ENCODE measurements at places on chromosomes 1 and 21.

- peak; percentile 42 for DNase-seq
Measured at GRCh38 chr1:97640677-97641076, 280.2 kb downstream of the DPYD start.

DNA sequence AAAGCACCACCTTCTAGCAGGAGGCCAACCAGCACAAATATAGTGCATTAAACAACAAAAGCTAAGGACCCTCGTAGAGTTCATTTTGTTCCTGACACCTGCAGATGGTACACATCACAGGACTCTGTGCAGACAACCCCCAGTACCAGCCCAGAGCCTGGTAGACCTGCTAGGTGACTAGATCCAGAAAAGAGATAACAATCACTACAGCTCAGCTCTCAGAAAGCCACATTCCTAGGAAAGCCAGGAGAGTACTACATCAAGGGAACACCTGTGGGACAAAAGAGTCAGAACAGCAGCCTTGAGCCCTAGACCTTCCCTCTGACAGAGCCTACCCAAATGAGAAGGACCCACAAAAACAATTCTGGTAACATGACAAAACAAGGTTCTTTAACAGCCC, 344.7 kb upstream of the PTBP2 start:
- DNase-seq, result no peak

- DNase-seq, result peak; percentile 78
Measured at GRCh38 chr1:153962088-153963029, 978 bp downstream of the SLC39A1 start.

GRCh38 chr1:101945884-101946283, 50.8 kb downstream of the OLFM3 start:
- peak; percentile 4 for DNase-seq

GRCh38 chr1:159088546-159089183, 12.1 kb upstream of the AIM2 start:
- DNase-seq, result no peak

DNA sequence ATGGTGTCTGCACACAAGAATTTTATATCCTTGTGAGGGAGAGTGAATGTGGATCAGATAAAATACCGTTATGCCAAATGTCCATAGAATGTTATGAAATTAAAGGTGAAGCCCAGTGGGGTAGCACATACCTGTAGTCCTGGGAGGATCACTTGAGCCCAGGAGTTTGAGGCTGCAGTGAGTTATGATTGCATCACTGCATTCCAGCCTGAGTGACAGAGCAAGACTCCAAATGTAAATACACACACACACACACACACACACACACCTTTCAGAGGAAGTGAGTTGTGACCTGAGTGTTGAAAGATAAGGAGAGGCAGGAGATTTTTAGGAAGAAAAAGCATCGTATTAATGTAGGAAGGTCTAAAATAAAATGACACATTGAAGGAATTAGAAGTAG, 28.1 kb upstream of the ZYG11A start:
- peak; percentile 21 for DNase-seq

DNA sequence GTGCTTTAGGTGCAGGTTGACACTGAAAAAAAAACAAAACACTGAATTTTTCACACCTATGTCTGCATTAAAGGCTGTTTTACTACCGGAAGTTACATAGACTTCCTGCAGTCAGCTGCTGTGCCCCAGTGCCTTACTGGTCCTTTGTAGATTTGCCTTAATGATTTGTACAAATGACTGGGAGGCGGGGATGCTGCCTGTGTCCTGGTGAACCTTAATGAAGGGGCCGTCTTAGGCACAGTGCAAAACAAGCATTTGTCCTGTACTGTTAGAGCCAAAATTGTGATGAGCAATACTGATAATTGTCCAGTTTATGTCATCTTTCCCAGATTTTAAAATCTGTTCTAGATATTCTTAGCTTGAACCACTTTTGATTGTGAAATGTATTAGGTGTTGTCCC, 90.9 kb upstream of the PGD start:
- no peak for DNase-seq

DNA sequence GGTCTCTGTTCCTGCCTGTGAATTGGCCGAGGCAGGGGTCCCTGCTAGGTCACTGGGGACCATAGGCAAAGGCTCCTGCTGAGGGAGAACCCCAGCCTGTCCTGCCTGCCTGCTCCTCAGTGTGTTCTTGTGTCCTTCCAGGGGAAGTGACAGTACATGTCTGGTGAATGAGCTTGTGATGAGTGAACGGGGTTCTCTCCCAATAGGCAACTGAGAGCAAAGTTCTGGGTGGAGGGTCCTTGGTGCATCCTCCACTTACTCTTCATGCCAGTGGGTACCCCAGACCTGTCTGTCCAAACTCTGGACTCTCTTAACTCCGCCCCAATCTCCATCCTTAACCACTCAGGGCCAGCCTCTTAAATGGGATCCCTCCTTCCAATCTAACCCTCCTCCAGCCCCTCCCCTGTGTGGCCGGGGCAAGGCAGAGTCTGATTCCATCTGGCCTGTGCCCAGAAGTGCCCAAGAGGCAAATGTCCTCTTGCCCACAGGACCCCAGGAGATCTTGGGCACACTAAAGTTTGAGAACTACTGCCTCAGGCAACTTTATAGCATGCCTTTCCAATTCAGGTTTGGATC, 2.0 kb downstream of the XKR8 start:
- peak; percentile 52 for DNase-seq

DNA sequence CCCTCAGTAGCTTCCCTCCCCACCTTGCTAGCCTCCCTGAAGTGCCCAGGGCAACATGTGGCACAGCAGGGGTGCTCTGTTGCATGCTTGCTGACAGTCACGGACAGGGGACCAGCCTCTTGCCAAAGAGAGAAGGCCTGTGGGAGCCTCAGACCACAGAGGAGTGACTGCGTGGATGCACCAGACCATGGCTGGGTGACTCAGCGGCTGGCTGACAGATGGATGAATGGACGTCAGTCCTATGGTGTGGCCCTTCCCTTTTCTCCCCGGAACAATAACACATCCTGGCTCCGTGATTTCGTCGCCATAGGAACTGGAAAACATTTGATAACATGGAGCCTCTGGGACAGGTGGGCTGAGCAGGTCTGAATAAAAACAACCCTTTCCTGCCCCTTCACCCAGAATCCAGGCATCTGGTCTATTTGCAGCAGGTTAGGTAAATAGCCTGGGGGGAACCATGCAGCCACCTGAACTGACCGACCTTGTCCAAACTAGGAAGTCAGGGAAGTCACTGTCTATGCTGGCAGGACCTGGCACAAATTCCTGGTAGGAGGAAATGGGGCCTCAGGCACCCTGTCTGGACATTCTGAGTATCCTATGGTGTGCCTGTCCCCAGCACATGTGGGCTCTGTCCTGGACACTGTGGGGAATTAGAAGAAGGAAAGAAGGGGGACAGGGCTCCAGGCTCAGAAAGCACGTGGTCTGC, 53.3 kb downstream of the NENF start:
- peak; percentile 94 for DNase-seq

DNA sequence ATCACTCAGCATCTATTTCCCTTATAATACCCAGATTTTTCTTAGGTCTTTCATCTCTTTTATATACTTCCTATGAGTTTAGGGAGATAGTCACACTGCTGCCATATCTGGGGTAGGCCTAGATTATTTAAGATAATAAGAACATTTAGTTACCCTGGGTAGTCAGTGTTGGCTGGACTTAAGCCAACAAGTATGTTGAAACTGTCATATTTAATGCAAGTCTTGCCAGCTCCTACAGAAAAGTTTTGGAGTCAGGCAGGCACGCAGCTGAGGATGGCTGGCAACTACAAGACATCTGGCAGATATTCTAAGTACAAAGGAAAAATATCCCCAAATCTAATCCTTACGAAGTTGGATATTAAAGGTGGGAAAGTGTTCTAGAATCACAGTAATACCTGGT, 19.2 kb upstream of the DEPDC1 start:
- no peak for DNase-seq

GRCh38 chr21:34864370-34865149, 184.5 kb downstream of the RUNX1 start:
- no peak for DNase-seq

GRCh38 chr1:82160036-82160435, 359.3 kb downstream of the ADGRL2 start:
- DNase-seq, result peak; percentile 31

- no peak for DNase-seq
Measured at GRCh38 chr1:17581389-17582123, 42.1 kb downstream of the ARHGEF10L start.

DNA sequence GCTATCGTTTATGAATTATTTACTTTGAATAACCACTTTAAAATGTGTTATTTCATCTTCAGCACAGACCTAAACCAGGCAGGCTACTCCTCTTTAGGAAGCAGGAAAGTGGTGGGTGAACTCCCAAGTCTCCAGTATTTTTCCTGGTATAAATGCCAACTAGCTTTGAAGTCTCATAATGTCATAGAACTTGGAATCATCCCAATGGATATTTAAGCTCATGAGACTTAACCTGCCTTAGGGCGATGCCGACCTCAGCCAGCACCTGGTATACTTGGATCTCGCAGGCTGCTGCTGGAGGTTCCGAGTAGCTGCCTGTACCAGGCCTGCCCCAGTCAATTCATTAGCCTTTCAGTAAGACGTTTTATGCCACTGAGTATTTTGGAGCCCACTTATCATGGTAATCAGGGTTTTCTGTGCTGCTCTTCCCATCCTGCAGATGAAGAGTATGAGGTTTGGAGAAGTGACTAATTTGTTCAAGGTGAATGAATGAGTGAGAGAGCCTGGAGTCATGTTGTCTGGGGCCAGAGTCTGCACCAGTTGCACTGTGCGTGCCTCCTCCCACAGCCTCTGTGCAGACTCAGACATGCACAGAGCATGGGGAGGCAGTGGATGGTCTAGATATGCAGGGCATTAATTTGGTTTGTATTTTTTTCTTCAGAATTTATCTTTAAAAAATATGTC, 34.9 kb downstream of the VANGL1 start:
- DNase-seq, result no peak

DNA sequence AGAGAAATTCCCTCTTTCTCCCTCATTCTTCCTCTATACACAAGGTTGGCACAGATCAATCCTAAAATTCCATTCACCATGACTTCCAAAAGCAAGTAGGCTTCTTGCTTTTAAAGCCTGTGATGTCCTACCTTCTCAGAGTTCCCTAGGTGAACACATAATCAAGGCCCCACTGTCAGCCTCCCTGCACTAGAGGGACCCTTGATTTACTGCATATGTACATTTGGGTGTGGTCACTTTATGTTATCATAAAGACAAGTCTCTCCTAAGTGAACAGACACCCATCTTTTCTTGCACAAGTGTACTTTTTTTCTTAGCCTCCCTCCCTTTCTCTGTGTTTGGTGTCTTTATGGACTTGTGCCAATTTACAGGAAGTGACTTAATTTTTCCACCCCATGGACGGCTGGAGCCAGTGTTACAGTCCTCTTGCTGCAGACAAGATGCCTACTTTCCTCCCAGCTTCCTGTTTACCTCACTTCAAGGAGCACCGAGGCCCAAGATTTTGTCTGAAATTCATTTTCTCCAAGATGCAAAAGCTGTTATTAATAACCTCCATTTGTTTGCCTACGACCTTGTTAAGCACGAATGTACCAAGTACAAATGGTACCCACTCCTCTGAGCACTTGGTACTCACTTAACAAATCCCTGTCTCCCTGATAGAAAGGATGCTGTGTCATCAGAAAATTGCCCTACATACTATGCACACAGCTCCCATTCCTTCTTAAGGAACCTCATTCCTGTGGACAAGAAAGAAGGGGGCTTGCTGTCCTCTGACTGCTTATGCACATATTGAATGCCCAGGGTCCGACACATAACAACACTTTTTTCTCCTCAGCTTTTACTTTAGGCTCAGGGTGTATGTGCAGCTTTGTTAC, 82.8 kb upstream of the SLC44A3 start:
- no peak for DNase-seq

GRCh38 chr1:239361403-239361802, 25.0 kb upstream of the CHRM3 start:
- peak; percentile 81 for DNase-seq

DNA sequence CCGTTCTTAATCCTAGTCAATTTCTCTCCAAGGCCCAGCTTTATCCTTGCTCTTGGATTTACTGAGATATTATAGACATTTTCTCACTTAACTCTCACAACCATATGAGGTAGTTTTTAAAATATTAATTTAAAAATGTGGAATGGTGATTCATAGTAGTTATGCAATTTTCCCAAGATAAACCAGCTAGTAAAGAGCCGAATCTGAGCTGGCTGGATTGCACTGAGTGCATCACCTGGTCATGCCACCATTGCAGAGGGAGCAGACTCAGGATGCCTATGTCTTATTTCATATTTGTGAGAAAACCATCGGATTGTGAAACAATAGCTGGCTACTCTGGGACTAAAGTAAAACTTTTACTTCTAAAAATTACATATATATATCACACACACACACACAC, 494.0 kb downstream of the KCNT2 start:
- DNase-seq, result peak; percentile 36

GRCh38 chr1:200473698-200474371, 64.0 kb upstream of the ZNF281 start:
- DNase-seq, result no peak

DNA sequence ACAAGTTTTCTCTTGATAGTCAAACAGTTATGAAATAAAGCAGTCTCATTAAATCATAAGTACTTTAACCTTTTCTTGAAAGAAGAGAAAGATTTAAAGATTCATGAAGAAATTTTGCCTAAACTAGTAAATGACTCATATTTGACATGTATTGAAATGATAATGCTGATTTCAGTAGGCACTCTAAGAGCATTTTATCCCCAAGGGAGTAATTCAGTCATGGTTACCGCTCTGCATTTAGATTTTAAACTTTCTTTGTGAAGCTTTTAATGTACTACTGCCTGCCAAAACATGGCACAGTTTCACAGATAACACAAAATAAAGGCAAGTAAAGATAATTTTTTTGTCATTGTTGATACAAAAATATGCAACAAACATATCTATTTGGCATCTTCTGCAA, 6.8 kb downstream of the USH2A start:
- DNase-seq, result no peak

GRCh38 chr1:180765151-180765550, 133.3 kb downstream of the XPR1 start:
- no peak for DNase-seq

GRCh38 chr1:171913385-171913784, 72.1 kb downstream of the DNM3 start:
- DNase-seq, result peak; percentile 18

DNA sequence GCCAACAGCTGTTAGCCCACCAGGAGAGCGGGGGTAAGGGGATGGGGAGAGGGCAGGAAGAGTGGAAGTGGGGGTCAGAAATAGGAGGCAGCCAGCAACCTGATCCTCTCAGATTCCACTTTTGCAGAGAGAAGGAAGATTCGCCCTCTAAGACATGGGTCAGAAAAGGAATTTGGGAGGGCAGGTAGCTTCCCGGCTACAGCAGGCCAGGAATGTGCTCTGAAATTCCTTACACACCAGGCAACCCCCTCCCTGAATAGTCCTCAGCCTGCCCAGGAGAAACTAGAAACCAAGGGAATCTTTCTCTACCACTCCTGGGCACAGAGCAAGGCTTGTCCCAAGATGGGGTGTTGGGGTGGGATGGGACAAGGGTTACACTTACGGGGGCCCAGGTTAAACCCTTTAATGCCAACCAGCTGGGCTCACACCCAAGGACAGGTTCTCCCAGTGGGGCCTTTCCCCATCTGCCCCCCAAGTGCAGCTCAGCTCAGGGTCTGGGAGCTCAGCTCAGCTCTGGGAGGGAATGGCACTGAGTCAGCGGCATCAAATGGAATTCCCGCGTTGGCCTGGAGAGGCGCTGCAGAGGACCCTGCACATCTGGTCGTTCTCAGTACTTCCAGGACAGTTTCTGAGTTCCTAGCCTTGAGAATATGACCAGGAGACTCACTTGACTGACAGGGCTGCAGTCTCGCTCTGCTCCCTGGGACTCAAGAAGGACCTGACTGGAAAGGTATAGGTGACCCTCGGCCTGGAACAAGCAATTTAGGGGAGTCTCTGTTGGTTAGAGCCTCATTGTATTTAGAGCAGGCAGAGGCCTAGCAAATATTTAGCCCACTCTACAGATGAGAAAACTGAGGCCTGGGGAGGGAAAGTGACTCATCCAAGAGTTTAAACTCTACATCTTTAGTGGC, 761 bp downstream of the TNNT2 start:
- peak; percentile 58 for DNase-seq

Data from EL (cell line).